ENCODE measurements at places on chromosomes 13 and 19. TPM values are rescaled to one million over a fixed set of nuclear protein-coding genes. Genes with fewer than 3 reads are reported as not detected.

The C13orf42 gene
- polyA plus RNA-seq: 0.29 TPM

- no peak for DNase-seq
Measured at GRCh38 chr19:1929021-1929742, 11.8 kb upstream of the CSNK1G2 start.

The CEACAM4 gene
- polyA plus RNA-seq: not detected

The CFD gene
- polyA plus RNA-seq: 12.9 TPM

GRCh38 chr13:76697288-76697687 lies 188.9 kb downstream of the KCTD12 start:
- no peak for DNase-seq

The LYPD5 gene
- polyA plus RNA-seq: 0.33 TPM

DNA sequence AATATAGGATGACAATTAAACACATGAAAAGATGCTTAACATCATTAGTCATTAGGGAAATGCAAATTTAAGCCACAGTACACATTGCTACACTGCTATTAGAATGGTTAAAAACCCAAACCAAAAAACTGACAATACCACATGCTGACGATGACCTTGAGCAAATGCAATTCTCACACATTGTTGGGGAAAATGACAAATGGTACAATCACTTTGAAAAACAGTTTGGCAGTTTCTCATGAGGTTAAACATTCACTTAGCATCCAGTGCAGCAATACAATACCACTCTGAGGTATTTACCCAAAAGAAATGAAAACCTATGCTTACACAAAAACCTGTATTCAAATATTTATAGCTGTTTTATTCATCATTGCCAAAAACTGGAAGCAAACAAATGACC lies 11.3 kb downstream of the FLT3 start:
- DNase-seq: no peak

The CYP2F1 gene
- not detected for polyA plus RNA-seq

- DNase-seq: no peak
Measured at GRCh38 chr19:17766543-17767131, 15.4 kb downstream of the FCHO1 start.

DNA sequence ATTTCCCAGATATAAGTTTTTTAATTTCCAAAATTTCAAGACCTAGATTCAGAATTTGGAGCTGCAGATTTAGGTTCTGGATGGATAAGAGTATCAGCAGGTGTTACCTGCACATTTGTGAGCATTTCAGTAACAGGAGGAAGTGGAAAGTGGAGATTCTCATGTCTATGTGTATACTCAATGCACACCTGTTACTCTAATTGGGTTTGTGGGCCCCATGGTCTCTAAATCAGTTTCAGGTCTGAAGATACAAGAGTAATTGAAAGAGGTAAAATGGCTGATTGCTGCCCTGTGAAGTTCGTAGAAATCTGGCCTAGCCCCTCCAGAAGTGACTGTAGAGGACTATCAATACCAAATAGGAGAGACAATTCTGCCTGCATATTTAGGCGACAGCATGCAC lies 13.9 kb downstream of the ZNF675 start:
- no peak for DNase-seq

- DNase-seq: no peak
Measured at GRCh38 chr13:20209948-20210347, 17.2 kb upstream of the GJB2 start.

DNA sequence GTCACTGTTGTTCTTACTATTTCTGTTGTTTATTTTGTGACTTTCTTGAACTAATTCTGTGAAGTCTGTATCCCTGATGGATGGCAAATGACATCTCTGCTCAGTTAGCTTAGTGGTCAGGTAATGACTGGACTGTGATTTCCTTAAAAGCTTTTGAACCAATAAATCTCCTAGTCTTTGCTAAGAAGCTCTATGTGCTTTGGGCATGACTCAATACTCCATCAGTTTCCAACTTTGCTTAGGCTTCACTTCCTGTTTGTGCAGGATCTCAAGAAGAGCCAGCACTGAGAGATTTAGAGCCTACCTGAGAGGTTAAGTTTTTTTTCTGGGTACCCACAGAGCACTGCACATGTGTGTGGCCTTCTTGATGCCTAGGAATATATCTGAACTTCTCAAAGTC lies 329.7 kb upstream of the HTR2A start:
- DNase-seq: no peak

DNA sequence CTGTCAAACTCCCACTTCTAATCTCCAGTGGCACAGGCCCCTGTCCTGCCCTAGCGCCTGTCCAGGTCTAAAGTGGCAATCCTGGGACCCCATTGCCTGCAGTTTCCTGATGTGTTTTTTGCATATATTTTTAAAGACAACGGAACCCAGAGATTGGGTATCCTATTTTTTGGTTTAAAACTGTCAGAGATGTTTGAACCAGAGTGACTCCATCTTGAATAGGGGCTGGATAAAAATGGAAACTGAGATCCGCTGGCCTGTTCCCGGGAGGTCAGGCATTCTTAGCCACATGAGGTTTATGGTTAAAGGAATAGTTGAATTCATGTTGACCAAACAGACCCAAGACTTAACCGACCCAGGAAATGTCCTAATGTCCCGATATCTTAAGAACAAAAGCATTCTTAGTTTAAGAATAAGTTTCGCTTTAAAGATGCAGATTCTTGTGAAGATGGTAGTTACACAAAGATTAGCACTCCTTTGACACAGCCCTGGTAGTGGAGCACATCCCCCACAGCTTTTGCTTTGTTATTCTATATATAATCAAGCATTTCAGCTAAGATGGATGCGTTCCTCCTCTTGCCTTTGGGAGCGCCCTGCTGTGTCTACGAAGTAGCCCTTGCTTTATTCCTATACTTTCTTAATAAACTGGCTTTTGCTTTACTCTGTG lies 332.1 kb downstream of the UQCRFS1 start:
- DNase-seq: no peak

GRCh38 chr19:16342002-16342715 lies 17.5 kb downstream of the KLF2 start:
- no peak for DNase-seq

DNA sequence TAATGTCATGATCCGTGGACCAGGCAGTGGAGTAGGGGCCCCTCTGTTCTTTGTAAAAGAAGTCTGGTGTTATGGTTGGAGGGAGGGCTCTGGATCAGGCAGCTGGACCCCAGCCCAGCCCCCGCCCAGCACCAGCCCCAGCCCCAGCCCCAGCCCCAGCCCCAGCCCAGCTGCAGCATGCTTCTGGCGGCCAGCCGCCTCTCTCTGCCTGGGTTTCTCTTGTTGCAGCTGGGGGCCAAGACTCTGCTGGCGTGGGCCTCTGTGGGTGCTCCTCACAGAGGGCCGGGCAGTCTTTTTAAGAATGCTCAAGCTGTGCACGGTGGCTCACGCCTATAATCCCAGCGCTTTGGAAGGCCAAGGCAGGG lies 17.9 kb downstream of the DOT1L start:
- DNase-seq: no peak

GRCh38 chr13:94309576-94309975 lies 169.9 kb downstream of the DCT start:
- DNase-seq: no peak

The PLPP2 gene
- 4.4 TPM for polyA plus RNA-seq

GRCh38 chr19:51009061-51009891 lies 7.9 kb upstream of the KLK8 start:
- DNase-seq: no peak

The APOC4 gene
- not detected for polyA plus RNA-seq

DNA sequence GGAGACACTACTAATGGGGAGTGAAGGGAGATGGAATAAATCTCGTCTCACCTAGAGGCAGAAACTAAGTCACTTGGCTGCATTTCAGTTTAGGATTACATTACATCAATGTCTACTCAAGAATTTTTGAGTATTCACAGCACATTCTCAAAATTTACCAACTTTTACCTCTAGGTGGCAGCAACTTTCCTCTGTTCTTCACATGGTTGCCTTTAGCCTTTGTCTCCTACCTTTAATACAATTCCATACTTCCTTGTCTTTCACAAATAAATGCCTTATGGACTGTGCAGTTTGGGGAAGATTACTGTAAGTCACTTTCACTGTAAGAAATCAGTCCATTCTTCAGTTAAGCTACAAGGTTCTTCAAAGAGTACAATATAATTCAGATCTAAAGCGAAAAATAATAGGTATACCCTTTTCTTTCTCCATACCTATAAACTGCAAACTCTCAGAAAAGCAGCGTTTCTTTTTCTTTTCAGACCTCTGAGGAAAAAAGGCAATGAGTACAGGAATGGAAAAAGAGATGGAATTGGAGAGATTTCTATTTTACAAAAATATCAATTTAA lies 379.4 kb downstream of the KLF12 start:
- DNase-seq: peak; percentile 47

GRCh38 chr19:54047616-54048015 lies 16.1 kb downstream of the VSTM1 start:
- DNase-seq: no peak

GRCh38 chr19:49231804-49232203 lies 74.2 kb downstream of the TRPM4 start:
- no peak for DNase-seq

The CSNK1G2 gene
- 66.8 TPM for polyA plus RNA-seq

DNA sequence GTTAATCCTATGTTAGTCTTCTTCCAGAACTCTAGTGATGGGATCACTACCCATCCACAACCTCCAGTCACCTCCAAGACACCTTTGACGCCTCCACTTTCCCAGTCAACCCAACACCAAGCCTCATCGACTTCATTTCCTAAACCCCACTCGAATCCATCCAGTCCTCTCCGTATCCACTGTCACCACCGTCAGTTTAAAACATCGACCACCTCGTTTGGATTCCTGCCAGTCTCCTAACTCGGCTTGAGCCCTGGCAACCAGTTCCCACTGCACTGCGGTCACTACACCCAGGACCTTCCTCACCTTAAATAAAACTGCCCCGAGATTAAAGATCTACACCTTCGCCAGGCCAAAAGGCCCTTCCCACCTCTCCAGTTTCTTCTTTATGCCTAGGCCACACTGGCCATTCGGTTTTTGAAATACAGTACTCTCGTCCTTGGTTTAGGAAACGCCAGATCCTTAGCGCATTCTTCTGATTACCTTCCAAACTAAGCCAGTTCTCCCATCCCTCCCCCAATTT lies 1.2 kb downstream of the MTIF3 start:
- DNase-seq: no peak

GRCh38 chr13:60397704-60398378 lies 821 bp downstream of the TDRD3 start:
- peak; percentile 42 for DNase-seq

The PTGIR gene
- 2.1 TPM for polyA plus RNA-seq

GRCh38 chr13:47957073-47957472 lies 44.0 kb downstream of the SUCLA2 start:
- no peak for DNase-seq

DNA sequence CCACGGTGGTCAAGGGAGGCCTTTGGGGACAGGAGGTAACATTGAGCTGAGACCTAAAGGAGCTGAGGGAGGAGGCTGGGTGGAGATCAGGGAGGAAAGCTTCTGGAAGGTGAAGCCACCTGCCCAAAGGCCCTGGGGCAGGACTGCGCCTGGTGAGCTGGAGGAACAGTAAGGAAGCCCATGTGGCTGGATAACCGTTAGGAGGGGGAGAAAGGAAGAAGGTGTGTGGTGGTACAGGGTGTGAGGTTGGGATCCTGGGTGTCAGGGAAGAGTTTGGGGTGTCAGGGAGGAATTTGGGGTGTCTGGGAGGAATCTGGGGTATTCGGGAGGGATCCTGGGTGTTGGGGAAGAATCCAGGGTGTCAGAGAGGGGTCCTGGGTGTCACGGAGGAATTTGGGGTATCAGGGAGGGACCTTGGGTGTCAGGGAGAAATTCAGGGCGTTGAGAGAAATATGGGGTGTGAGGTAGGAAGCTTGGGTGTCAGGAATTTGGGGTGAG lies 695 bp downstream of the TICAM1 start:
- DNase-seq: no peak

GRCh38 chr19:39969681-39970424 lies 1.1 kb upstream of the PSMC4 start:
- no peak for DNase-seq

The ONECUT3 gene
- polyA plus RNA-seq: not detected

DNA sequence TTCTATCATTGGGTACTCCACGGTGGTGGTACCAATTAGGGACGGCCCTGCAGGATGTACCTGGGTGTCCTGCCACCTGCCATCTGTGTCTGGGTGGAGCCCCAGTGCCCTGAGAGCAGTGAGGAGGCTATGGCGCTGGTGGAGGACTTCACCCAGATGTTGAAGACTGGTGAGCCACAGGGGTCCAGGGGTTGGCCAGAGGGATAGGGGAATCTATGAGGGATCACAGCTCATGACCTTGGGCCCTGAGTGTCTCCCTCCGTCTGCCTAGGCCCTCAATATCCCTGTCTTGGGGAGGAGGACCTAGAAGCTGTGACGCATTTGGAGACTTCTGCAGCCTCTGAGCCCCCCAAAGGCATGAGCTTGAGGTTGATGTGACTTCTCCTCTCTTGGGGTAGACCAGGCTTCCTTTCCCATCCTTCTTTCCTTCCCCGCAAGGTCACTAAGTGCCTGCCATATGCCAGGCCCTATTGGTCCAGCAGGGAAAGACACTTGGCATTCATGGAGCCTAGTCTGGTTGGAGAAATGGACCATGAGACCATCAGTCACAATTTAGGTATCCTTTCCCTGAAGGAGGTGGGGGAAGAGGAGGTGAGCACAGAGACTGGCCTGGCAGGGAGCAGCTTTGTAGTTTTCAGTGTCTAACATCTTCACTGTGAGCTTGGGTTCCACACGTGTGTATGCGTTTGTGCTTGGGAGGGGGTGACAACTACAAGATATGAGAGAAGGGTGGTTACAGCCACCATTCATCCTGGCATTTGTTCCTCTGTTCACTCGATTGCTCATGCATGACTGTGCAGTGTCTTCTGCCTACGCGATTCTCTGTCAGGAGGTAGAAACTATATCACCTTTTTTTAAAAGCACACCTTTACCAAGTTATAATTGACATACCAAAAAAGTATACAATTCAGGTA lies 5.1 kb upstream of the MZF1 start:
- DNase-seq: no peak

GRCh38 chr19:4633140-4633967 lies 6.0 kb upstream of the TNFAIP8L1 start:
- DNase-seq: no peak

DNA sequence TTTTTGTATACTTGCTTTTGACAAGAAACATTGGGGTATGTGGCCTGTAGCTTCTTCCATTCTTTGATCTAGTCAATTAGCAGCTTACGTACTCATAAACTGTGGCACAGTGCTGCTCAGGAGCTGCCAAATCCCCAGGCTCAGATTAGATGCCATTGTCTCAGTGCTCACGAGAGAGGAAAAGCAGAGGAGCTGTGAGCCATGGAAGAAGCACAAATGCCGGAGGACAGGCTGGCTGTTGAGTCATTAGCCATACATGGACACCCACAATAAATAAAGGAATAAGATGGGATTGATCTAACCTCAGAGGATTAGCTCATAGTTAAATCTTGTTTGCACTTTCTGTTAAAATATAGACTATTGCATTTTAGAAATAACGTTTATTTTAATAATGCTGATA lies 121.7 kb downstream of the POSTN start:
- DNase-seq: no peak

All from left renal pelvis (tissue), 4 donors.